ENCODE measurements at places on chromosomes 2 and 18.
A peak's percentile ranks its signal among the peaks of the same experiment; 100 is the strongest.

- DNase-seq, result peak; percentile 98
Observed at GRCh38 chr18:3603421-3604234, 153.7 kb downstream of the TGIF1 start.

GRCh38 chr2:111157071-111157661 is 36.5 kb downstream of the BCL2L11 start:
- no peak for DNase-seq

GRCh38 chr2:25388491-25388890 is 46.8 kb upstream of the DNMT3A start:
- no peak for DNase-seq

DNA sequence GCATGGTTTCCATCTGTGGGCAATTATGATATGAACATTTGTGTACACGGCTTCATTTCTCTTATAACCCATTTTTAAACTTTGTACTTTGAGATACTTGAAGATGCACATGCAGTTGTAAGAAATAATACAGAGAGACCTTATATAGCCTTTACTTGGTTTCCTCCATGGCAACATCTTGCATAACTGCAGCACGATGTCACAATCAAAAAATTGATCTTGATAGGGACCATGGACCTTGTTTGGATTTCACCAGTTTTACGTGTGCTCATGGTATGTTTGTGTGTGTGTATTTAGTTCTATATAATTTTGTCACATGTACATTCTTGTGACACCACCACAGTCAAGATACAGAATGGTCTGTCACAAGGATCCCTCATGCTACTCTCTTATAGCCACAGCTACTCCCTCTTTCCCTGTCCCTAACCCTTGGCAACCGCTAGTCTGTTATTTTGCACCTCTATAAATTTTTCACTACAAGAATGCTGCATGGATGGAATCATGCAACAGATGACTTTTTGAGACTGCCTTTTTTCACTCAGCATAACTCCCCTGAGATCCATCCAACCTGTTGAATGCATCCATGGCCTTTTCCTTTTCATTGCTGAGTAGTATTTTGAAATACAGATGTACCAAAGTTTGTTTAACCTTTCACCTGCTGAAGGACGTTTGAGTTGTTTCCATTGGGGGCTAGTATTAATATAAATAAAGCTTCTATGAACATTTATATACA is 19.4 kb upstream of the MLPH start:
- DNase-seq, result no peak

- DNase-seq, result no peak
Observed at GRCh38 chr2:204329016-204329415, 216.3 kb upstream of the PARD3B start.

DNA sequence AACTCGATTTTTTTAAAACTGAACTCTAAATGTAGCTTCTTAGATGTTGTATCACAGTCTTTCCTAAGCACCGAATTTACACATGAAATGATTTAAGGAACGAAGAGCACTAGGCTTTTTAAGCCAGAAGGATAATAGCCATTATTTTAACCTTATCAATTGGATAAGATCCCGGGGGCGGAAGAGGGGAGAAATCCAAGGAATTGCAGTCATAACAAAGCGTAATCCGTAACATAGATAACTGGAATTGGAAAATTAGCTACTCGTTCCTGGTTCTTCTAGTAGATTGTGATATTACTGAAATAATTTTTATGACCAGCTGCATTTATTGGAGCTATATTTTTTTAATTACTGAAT is 988 bp upstream of the KANSL1L start:
- DNase-seq, result no peak

DNA sequence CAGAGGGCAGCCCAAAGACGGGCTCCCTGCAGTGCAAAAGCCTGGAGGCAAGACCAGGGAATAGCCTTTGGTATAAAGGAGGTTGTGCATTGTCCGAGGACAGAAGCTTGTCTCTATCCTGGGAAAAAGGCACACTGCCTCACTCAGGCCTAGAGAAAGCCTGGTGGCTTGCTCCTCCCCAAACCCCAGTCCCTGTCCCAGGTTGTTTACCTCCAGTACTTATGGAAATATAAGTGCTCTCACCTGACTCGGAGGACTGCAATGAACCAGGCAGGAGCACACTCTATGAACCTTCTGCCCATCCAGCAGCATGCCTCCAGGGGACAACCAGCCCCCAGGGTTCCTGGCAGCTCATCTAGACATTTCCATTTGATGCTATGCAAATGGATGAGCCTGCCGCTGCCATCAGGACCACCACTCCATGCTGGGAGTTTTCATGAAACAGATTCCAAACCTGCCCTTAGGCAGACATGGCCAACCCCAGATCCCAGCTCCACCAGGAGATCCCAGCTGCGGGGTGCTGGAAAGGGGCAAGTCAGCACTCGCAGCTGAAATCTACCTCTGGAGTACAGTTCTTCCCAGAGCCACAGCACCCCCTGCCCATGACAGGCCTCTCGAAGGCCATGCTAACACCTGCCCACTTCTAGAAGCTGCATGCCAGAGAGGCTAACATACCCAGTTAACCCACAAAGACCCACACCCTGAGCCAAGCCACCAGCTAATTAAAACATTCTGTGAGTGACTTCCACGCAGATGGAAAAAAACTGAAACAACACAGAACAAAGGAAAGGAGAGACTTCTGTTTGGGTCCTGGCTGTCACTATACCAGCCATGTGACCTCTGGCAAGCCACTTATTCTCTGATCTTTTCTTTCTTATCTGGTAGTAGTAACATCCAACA is 101.7 kb downstream of the TTC32 start:
- DNase-seq, result no peak
